Left lung (tissue), 14 donors: ENCODE measurements at places on chromosomes 1 and 21. TPM values are rescaled to one million over a fixed set of nuclear protein-coding genes. Genes with fewer than 3 reads are reported as not detected.

The CAMSAP2 gene
- 54.8 TPM for polyA plus RNA-seq

- no peak for DNase-seq
These were observed 5.1 kb downstream of the LRRN2 start for GRCh38 chr1:204680461-204680860.

DNA sequence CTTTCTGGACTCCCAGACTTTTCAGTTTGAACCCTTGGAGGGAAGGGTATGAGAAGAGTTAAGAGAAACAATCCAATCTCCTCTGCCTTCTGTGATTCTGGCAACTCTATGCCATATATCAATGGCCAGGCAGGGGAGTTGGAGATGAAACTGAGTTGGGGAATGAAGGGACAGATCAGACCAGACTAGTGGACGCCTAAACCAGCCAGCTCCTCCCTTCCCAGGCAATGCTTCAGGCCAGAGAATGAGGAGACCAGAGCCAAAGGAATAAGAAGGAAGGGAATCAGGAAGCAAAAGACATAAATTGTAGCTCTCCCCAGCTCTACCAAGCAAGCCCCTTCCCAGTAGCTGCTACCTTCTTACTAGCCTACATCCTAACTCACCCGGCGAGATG is 22.7 kb downstream of the PLEKHA6 start:
- no peak for DNase-seq

The SRSF10 gene
- 292 TPM for polyA plus RNA-seq

The TEX38 gene
- 0.51 TPM for polyA plus RNA-seq

The RPE65 gene
- 0.13 TPM for polyA plus RNA-seq

GRCh38 chr1:26035959-26036755 is 9.8 kb downstream of the SLC30A2 start:
- DNase-seq: peak; percentile 84

DNA sequence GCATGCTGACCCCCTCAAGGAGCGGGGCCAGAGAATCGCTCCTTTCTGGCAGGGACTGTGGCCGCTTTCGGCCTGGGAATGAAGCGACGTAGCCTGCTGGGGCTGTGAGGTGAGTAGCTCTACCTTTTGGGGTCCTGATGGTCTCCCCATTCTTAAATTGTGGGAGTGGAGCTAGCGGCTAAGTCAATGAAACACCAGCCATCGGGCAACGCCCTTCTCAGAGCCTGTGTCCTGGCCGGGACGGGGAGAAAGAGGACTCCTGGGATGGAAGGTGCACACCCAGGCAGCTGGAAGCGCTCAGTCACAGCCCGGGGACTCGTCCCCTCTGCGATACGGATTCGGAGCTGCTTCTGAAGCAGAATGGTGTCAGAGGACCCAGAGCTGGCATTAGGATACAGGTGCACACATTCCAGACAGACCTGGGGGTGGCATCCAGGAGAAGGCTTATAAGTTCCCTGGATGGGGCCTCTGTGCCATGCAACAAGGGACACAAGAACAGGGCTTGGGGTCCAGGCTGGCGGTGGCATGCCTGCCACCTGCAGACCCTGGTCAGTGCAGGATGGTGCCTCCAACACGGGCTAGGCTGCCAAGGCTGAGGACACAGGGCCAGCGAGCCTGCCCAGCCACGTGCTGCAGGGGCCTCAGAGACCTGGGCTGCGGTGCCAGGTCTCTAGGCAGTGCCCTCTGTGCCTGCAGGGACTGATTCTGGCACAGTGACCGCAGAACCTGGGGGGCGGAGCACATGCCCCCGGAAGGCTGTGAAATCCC is 945 bp upstream of the WNT9A start:
- DNase-seq: no peak

DNA sequence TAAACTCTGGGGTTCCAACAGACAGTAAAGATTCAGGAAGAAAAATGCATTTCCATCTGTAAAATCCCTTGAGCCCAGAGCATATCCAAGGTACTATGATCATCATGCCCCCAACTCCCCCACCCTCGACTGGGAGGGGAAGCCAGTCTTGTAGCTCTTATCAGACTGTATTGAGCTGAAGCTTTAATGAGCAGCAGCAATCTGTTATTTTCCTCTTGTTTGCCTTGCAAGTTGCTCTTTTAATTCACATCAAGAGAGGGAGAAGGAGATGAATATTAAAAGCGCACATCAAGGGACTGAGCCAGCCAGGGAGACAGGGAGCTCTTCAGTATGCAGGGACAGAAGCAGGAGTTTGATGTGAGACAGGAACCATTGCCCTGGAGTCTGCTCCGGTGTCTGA is 52.5 kb upstream of the KCNA3 start:
- DNase-seq: no peak

DNA sequence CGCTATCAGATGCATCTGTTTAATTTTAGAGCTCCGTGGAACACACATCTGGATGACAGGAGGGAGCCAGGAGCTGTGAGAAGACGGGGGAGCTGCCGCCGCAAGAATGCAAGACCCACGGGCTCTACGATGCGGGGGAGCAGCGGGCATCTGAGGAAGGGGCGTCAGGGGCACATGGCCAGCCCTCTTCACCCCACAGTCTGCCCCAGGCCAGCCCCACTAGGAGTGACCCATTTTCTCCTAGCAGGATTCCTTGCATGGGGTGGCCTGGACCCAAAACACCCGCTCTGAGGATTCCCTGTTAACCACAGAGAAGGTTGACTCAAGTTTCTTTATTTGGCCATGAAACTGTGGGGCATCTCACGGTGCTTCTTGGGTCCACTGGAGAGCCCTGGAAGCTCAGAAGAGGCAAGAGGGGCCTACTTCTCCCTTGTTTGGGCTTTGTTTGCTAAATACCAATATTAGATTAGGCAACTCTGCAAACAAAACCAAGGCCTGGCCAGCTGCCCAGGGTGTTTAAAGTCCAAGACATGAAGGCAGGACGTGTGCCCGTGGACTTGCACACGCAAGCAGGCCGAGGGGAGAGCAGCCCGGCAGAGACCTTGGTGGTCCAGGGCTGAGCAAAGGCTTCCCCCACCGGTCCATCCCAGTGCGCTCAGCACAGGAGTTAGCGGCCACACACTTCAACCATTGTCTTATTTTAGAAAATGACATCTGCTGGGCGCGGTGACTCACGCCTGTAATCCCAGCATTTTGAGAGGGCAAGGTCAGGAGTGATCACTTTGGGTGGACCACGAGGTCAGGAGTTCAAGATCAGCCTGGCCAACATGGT is 89.8 kb downstream of the DHRS3 start:
- peak; percentile 84 for DNase-seq

- no peak for DNase-seq
These were observed 5.6 kb downstream of the BSDC1 start for GRCh38 chr1:32388641-32389040.

GRCh38 chr1:162177126-162177525 is 107.6 kb downstream of the NOS1AP start:
- DNase-seq: no peak

GRCh38 chr21:35857095-35857494 is 203.2 kb downstream of the SETD4 start:
- no peak for DNase-seq

The FAM110D gene
- 1.4 TPM for polyA plus RNA-seq

The PROK1 gene
- polyA plus RNA-seq: not detected

GRCh38 chr21:14452031-14452726 is 69.2 kb upstream of the HSPA13 start:
- peak; percentile 45 for DNase-seq

The WNT3A gene
- polyA plus RNA-seq: 0.06 TPM

The IL19 gene
- not detected for polyA plus RNA-seq

The ARHGAP29 gene
- 61.2 TPM for polyA plus RNA-seq
